ENCODE measurements at places on chromosomes 12 and 14.

DNA sequence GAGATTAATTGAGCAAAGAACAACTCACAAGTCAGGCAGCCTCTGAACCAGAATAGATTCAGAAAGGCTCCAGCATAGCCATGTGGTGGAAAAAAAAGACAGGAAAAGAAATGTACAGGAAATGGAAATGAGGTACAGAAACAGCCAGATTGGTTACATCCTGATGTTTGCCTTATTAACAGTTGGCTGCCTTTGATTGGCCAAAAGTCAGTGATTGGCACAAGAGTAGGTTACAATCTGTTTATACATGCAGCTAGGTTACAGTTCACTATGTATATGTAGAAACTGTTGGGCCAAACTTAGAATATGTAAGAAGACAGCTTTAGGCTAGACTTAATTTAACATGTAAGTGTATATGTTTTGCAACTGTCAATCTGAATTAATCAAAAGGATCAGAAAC, 118.9 kb downstream of the UNC79 start:
- no peak for DNase-seq

GRCh38 chr14:77344377-77344996, 23.7 kb downstream of the GSTZ1 start:
- no peak for DNase-seq

DNA sequence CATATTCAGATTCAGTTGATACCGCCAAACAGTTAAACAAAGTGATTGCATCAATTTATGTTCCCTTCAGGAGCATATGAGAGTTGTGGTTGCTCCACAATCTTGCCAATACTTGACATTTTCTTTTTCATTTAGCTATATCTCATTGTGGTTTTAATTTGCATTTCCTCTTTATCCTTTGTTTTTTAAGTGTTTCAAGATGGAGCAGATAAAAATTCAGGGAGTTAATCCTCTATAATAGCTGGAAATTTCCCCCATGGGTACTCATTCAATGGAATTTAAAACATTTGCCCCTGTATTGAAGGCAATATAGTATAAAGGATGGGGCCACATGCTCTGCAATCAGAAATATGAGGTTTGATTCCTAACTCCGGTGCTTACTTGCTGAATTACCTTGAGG, 1.1 kb upstream of the EXD2 start:
- DNase-seq, result no peak

GRCh38 chr12:5294274-5295070, 137.4 kb upstream of the NTF3 start:
- no peak for DNase-seq

DNA sequence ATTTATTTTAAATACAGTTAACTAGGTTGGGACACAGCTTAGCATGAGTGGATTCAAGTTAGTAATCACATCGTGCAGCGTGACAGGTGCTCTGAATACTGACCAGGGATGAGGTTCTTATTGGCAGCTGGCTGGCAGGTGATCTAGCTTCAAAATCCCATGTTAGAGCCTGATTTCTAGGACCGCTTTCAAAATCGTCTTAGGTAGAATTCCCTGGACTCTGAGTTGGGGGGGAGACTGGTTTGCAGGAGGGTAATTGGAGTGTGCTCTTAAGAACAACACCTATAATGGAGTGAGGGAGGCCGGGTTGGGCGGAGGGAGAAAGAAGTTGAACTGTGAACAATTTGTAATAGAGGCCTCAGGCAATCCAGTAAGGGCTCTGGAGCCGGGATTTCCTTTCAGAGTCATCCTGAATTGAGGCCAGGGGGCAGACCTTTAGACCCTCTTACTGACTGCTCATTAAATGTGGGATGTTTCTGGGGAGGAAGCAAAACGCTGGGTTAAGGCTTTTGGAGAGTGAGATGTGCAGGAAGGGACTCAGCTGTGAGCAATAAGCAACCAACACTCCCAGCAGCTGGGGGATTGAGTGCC, 874 bp upstream of the YARS2 start:
- no peak for DNase-seq

- DNase-seq, result no peak
Observed at GRCh38 chr14:103512701-103513611, 9.7 kb downstream of the CKB start.

DNA sequence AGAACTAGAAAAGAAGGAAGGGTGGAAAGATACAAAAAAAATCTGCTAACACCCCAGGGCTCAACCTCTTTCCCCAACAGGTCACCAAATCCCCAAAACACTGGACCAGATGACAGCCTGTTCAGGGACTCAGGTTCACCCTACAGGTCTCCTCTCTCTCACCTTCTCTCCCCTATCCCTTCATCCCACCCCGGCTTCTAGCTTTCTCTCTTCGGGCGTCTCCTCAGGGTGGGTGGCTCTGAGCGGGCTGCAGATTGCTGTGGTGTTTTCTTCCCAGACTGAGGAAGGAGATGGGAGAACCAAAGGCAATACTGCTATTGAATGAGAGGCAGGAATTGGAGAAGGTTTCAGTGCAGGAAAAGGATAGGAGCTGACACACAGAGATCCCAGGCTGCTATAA, 39.3 kb downstream of the ANO2 start:
- no peak for DNase-seq

Measured in T-cell (primary cell).